MCF 10A (cell line): ENCODE measurements at places on chromosomes 2 and 18.
A peak's percentile ranks its signal among the peaks of the same experiment; 100 is the strongest.

- DNase-seq, result no peak
Observed at GRCh38 chr2:77642339-77642738, 120.2 kb upstream of the LRRTM4 start.

- no peak for DNase-seq
Observed at GRCh38 chr2:58604096-58604495, 363.0 kb upstream of the FANCL start.

GRCh38 chr2:95063086-95063958 is 37.8 kb downstream of the MAL start:
- no peak for DNase-seq

DNA sequence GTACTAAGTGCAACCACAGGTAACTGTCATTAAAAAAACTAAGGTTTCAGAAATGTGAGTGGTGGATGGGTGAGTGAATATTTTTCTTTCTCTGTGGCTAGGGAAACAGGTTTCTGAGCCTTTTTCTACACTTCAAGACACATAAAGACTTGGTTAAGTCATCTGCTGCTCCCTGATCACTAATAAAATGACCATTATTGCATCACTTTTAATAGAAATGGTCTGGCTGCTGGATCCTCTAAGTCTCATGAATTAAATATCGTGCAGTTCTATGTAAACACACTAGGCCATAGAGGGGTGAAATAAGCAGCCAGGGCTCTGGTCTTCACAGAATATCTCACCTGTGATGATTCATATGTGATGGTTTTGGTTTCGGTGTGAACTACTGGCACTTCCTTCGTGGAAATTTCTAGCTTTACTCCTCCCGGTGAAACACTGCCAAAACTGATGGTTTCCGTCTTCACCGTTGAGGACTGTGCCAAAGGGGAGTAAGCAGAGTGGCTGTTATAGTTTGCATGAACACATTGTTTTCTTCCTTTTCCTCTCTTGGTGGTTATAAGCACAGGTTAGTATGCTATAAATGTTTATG is 100.4 kb upstream of the ZBTB14 start:
- DNase-seq, result no peak

DNA sequence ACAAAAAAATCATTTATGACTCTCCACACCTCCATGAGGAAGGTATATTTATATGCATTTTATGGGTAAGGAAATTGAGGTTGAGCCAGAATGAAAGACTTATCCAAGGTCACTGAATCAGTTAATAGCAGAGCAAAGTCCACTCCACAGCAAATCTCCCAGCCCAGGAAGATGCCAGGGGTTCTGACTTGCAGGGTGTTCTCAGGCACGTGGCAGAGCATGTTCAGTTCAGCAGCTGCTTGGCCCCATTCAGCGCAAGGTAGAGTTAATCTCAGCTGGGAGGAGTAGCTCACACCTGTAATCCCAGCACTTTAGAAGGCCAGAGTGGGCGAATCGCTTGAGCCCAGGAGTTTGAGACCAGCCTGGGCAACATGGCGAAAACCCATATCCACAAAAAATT is 17.8 kb upstream of the DGKD start:
- DNase-seq, result no peak

- peak; percentile 62 for DNase-seq
Observed at GRCh38 chr2:69652206-69652605, 8.7 kb upstream of the AAK1 start.

- peak; percentile 19 for DNase-seq
Observed at GRCh38 chr2:236121546-236121945, 46.6 kb downstream of the GBX2 start.

DNA sequence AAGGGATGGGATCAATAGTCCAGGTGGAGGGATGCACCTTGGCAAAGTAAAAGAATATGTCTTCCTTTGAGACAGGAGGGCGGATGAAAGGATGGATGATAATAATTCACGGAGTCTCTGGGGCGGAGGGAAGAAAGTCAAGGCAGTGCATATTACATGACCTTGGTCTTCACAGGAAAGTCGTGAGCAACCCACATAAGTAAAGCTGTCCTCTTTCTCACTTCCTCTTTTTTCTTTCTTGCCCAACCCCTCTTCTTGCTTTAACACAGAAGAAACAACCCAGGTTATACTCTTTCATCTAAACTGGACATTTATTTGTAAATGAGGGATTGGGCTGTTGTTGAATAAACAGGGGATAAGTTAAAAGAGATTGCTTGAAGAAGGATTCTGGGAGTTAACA is 168.7 kb upstream of the SKOR2 start:
- DNase-seq, result no peak

DNA sequence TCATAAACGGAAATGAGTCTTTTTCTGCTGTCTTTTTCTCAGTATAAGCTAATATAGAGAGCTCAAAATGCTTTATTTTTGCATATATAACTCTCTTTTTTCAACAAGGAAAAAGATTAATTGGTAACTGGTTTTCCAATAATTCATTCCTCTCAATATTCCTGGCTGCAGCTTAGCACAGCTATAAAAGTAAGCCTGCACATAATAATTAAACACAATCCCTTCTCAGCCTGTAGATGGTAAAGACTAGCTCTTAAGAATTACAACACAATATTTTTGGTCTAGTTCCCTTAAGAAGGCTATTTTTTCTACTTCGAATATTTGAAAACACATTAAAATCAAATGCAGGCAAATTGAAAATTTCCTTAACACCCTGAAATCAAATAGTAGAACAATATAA is 258.0 kb downstream of the DOK6 start:
- no peak for DNase-seq

DNA sequence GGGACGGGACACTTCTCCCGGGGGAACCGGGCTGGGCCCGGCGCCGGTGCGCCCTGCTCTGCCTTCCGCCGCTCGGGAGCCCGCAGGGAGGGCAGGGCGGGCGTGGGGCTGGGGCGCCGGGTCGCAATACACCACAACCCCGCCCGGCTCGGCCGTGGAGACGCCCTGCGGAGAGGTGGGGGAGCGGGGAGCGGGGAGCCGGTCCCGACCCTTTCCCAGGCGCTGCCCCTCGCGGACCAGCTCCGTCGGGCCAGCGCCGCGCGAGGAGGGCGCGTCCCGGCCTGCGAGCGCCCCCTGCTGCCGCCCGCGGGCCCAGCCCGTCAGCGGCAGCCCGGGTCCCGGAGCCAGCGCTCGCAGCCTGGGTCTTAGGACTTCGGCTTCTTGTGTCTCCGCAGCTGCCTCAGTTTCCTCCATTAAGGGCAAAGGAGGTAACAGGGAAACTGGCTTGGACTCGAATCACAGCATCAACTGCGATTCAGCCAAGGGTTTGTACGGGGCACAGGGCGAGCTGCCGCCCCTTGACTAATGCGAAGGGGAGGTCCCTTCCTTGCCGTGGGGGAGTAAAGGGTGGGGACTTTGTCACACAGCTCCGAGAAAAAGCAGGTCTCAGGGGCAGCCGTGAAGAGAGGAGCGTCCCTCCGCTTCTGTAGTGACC is 635 bp upstream of the ADRA2B start:
- peak; percentile 38 for DNase-seq

DNA sequence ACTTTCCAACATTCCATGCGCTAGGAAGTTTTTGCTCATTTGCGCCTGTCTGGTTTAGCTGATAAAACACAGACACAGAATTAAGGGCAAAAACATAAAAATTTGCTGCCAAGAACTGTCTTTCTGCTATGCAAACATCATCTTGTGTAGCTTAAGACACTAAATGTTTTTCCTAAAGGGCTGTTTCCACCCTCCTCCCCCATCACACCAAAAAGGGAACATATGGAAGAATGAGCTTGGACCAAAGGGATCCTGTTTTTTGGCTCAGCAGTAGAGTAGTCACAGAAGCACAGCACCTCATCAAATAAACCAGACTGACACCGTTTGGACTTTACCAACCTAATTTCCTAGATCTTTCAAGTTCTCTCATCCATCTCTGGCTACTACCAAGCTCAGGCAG is 210.1 kb downstream of the ZNF521 start:
- DNase-seq, result no peak

DNA sequence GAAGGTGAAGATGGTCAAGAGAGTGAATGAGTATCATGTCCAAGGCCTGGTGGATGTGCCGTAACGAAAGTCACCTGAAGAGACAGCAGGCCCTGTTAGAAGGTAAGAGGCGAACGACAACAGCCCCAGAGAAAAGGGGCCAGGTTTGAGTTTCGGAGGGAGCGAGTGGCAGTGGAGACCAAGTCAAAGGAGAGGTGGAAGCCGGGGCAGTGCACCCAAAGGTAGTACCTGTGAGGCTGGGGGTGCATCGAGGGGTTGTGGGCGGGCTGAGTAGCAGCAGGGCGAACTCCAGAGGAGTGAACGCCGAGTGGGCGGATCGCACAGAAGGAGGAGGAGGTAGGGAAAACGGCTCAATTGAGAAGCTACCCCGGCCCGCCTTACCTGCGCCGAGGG is 358 bp downstream of the USP37 start:
- no peak for DNase-seq

GRCh38 chr2:173749315-173749714 is 215.9 kb downstream of the SP3 start:
- DNase-seq, result peak; percentile 44

DNA sequence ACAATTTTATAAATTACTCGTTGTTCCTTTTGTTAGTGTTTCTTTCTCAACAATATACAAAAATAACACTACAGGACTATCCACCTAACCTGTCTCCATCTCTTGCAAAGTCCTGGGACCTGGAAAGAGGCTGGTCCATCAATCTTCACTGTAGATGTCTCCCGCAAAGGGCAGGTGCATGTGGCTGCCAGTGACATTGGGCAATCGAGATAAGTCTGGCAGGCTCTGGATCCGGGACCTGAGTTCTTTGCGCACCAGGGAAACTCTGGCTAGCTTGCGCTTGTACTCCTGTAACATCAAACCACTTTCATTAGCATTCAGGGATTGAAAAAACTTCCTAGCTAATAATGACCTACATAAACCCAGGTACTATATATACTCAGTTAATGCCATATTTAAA is 20.5 kb downstream of the RMP24 start:
- DNase-seq, result no peak

GRCh38 chr2:140242889-140243288 is 1462.7 kb upstream of the NXPH2 start:
- DNase-seq, result no peak

DNA sequence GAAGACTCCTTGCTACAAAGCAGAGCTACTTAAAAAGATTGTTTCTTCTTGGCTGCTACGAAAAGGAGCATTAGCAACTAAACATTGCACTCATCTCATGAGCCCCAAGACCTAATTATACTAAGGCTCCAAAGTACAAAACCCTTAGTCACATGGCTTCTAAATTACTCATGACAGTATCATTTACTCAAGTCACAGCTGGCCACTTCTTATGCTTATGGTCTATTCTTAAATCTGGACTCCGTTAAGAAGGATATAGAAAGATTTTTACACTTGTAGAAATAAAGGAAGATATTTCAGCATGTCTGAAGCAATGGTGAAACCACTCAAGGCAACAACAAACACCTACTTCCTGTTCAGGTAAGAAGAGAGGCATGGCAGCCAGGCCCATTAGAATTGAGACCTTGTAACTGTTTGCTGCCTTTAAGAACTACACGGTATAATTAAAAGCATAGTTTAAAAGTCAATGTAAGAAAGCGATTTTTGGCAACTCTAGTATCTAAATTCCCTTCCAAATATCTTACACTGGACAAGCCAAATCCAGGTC is 12.7 kb downstream of the ANKRD44 start:
- DNase-seq, result no peak

DNA sequence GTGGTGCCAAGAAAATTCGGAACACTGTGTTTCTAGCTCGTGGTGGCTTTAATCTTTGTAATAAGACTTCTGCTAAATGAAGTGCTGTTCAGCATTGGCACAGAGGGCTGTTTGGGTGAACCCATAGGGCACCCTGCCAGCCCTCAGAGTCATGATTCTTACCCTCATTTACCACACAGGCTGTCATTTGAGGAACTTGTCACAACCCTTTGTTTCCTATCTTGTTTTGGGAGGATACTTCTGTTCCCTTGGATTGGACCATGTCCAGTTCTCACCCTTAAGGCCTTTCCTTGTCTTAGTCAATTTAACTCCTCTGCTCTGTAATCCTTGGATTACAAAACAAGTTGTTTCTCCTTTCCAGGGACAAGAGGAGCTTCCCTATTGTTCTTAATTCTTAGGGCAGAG is 225.7 kb downstream of the MTX2 start:
- peak; percentile 87 for DNase-seq

- no peak for DNase-seq
Observed at GRCh38 chr2:98731894-98732349, 990 bp upstream of the MGAT4A start.

DNA sequence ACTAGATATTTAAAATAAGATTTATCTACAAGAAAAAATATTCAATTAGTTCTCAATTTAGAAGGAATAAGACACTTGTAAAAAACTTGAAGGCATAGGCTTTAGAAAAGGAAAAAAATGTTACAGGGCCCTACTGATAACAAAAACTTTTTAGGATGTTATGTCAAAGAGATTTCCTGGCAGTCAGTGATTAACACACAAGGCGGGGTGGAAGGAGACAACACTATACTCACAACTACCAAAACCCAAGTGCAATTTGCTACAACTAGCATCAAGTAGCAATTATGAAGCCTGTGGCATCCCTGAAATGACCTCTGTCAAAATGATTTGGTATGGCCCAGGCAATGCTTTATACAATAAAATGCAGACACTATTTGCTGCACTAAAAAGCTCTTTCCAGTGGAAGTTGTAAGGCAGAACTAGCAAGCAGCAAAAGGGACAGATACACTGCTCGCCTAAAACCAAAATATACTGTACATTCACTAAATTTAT is 15.3 kb downstream of the STRN start:
- DNase-seq, result no peak
